ENCODE measurements at places on chromosomes 1 and 21.
A peak's percentile ranks its signal among the peaks of the same experiment; 100 is the strongest.

DNA sequence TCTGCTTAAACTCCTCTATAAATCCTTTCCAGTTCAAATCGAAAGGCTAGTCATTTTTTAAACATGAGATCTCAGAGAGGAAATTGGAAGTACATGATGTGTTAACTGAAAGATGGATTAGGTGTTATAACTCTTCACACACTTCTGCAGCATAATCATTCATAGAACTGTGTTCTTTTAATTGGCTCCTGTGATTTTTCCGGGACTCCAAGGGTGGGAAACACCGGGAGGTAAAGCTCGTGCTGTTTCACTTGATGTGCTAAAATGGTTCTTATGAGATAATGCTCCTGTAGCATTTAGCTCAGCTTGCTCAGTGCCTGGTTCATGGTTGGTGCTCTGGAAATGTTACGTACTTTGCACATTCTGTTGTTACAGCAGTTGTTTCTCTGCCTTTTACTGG lies 40.2 kb downstream of the CC2D1B start:
- no peak for DNase-seq

- DNase-seq = no peak
Observed at GRCh38 chr1:237444120-237444790, 402.3 kb downstream of the RYR2 start.

DNA sequence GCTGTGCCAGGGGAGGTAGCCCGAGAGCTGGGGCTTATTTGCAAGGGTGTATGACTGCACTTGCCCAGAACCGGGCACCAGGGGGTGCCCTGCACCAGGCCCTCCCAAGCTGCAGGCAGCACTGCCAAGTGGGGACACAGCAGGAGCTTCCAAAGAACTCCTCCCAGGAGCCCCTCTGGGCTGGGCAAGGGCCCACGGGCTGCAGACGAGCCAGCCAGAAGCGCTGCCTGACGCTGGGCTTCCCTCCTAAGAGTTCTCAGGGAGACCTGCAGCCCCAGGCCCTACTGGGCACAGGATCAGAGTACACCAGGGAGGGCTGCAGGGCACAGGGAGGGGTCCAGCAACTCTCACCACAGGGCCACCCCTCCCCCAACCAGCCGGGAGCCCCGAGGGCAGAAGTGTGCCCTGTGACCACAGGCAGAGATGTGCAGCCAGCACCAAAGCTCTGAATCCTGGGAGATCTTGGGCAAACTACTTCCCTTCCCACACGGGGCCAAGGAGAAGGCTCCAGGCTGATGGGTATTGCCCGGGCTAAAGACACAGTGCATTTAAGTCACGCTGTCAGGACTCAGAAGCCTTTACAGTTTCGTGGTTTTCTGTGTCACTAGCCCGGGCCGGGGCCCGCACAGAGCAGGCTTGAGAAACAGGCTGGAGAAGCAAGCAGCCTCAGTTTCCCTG lies 63.4 kb downstream of the KCNAB2 start:
- DNase-seq = peak; percentile 41

- no peak for DNase-seq
Observed at GRCh38 chr1:11519629-11520031, 40.7 kb downstream of the DISP3 start.

DNA sequence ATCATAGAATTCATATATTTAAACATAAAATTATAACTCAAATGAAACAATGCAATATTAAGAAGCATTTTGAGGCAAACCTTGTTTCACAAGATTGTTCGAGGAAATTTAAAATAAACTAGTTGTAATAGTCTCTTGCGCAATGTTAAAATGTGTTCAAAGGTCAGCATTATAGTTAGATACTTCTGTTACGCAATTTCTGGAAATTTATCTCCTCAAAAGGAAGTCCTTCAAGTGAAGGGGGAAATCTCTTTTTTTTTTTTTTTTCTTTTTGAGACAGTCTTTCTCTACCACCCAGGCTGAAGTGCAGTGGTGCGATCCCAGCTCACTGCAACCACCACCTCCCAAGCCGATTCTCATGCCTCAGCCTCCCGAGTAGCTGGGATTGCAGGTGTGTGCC lies 52.1 kb downstream of the FMO4 start:
- no peak for DNase-seq

DNA sequence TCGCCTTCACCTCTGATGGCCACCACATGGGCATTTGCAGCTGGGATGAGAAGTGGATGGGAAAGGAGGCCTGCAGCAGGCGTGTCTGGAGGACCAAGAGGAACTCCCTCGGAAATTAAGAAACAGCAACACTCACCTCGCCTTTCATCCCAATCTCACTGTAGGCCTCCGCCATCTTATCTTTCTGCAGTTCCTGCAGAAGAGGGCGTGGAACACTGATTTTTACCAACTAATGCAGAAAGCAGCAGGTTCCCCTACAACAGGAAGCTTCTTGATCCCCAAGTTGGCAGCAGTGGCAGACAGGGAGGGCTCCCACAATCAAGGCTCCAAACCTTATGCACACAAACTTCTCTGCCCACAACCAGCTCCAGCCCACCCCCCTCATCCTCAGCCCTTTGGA lies 84.4 kb downstream of the CD247 start:
- DNase-seq = no peak

DNA sequence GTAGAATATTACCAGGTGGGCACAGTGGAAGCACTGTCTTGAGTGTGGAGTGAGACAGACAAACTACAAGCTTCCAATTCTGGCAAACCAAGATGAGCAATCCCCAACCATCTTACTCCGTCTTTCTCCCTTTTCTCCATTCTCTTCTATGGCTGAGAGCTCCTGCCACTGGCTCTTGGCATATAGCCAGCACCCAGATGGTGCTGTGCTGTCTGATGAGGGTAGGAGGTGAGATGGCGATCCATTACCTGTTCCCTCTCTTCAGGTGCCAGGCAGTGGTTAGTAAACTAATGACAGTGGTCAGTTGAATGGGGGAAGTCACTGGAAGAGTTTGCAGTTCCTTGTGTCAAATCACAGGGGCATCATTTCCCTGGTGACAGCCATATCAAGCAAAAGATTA lies 108.4 kb downstream of the FNBP1L start:
- no peak for DNase-seq

GRCh38 chr1:53945183-53945432 lies 391 bp downstream of the IFT25 start:
- no peak for DNase-seq

GRCh38 chr1:61781151-61781550 lies 38.9 kb downstream of the PATJ start:
- DNase-seq = no peak

DNA sequence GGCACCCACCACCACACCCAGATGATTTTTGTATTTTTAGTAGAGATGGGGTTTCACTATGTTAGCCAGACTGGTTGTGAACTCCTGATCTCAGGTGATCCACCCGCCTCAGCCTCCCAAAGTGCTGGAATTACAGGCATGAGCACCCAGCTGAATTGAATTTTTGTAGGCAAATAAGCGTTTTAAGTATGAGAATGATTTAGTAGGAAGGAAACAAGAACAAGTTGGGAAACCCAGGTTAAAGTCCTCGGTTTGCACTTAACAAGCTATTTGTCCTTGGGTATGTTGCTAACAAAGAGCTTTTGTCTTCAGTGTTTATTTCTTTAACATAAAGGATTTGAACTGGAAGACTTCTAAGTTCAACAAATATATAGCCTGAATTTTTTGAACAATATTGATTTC lies 23.9 kb downstream of the BTF3L4 start:
- no peak for DNase-seq

DNA sequence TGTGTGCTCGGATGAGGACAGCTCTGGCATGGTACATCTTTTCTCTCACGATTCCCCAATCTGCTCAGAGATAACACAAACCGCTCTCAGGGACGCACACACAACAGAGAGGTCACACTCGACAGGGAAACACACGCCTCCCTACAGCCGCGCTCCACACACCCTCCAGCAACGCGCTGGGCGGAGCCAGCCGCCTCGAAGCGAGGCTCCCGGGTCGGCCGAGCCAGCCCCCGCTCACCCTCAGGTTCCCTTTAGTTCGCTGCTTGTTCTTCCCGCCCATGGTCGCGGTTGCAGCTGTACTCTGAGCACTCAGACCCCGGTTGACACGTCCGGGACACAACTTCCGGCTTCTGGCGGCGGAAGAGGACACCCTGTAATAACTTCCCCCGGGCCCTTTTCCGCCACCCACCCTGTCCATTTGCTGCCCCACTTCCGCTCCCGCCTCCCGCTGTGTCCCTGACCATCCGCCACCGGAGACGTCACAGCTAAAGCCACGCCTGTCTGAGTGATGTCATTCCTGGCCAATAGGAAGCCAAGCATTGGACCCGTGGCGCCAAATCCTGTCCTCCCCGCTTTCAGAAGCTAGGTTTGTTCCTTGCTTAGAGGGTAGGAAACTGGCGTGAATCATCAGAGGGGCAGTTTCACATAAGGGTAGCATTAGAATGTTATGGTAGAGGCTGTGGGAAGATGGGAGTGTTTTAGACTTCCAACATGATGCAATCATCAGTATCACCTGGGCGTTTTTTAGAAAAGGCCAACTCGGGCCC lies at the start of gene LTN1:
LTN1 (minus strand) TSS at position 352 of the 767 bp plus-strand sequence; CDS start at position 280, 72 bp downstream.
- DNase-seq = peak; percentile 98

GRCh38 chr1:209249785-209250440 lies 333.6 kb upstream of the CAMK1G start:
- DNase-seq = no peak

DNA sequence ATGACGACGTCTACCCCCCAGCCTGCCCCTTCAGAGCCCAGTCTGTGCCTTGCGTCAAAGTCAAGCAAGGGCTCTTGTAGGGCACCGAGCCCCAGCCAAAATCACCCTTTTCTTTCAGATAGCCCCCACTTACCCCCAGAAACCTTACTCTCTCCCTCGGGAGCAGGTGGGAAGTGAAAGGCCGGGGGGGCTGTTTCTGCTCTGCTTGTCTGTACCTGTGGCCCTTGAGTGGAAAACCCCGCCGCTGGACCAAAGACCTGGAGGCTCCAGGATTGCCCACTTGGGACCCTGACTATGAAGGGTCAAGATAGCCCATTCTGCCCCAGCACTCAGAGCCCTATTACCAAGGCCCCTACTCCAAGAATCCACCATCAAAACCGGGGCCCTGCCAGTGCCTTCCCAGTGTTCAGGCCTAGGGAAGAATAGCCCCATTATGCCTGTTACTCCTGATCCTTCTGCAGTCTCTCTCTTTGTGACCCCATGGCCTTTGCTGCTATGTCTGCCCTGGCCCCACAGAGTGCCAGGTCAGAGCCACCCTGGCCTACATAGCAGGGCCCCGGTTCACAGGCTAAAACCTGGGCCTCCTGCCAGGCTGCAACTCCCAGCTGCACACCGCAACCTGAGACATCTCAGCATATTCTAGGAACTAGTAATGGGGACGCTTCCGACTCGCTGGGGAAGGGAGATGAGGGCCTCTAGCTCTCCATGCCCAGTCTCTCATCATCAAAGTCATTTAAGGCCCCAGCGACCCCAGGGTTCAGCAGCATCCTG lies 22.2 kb upstream of the HPDL start:
- DNase-seq = no peak

Measured in T-helper 1 cell (primary cell).